ENCODE measurements at places on chromosomes 11 and 22.

GRCh38 chr11:15794361-15795150, 561.8 kb downstream of the SOX6 start:
- DNase-seq: no peak

DNA sequence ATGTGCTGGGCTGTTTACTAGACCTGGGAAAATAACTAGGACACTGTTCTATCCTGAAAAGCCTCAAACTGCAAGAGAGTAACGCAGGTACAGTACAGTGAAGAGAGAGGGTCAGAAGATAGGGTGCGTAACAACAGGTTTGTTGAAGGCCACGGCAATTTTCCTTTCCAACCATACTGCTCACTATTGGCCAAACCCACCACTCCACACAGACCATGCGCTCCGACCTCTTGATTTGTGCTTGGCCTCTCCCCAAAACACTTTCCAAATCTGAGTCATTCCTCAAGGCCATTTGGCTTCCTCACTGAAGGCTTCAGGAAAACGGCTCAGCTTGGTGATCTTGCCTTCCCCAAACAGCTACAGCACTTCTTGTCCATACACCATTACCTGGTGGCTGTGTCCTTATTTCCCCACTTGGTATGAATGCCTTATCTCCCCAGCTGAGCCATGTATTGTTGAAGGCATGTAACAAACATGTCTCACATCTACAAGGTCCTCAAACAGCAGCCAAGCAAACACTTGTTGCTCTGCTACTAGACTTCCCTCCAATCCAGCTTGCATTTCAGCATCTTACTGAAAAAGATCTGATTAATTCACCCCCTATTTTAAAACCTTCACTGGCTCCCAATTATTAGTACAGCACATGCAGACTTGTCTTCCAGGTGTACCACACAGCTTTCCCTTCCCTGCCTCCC, 40.9 kb downstream of the TCF20 start:
- no peak for DNase-seq

GRCh38 chr22:17250380-17251082, 31.3 kb upstream of the ADA2 start:
- DNase-seq: no peak

DNA sequence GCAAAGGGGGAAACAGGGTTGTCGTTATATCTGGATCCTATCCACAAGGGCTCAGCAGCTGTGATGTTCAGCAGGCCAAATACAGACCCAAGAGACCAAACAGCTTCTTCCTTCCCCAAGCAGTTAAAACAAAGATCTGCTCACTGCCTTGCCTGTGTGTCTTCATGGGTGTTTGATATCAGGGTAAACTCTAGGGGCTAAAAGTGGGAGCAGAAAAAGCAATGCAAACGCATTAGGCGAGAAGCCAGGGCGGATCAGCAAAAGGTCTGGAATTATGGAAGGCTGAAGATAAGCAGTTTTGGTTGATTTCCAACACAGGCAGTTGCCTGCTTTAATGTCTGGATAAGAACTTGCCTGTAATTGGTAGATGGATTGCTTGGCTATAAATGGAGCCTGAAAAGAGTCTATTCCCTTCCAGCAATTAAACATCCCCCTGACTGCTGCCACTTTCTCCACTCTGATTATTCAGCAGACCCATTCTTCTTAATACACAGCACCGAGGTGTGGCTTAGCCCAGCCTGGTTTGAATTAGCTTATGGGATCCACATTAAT, 126.3 kb downstream of the COMMD9 start:
- DNase-seq: no peak

GRCh38 chr11:88229303-88229702, 54.1 kb upstream of the RAB38 start:
- no peak for DNase-seq

DNA sequence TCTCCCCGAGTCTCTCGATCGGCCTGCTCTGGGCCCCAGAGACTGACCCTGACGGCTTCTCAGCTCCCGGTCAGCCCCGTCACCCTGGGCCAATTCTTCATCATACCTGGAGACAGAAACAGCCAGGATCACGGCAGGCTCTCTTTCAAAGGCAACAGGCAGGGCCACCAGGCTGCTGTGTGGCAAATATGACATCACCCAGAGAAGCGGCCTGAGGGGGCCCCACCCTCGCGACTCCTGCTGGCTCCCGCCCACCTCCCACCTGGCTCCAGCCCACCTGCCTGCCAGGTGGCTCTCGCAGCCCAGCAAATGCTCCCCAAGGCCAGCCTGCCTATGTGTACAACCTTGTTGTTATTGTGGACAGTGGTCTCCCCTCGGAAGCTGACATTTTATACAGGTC, 24.9 kb upstream of the PACSIN2 start:
- no peak for DNase-seq

DNA sequence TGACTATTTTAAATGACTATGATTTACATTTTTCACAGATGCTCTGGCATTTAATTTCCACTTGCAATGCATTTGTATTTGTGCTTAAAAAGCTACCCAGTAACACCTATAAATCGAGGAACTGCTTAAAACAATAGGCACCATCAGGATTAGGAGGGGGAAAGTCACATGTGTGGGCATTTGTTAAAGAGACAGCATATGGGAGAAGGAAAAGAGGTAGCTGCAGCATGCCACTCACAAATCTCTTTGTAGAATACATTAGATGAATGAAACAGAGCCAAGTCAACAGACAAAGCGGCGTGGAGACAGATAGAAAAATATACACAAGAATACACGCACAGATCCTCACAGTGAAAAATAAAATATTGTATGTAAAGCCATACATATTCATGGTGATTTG, 228.0 kb downstream of the CADM1 start:
- no peak for DNase-seq

DNA sequence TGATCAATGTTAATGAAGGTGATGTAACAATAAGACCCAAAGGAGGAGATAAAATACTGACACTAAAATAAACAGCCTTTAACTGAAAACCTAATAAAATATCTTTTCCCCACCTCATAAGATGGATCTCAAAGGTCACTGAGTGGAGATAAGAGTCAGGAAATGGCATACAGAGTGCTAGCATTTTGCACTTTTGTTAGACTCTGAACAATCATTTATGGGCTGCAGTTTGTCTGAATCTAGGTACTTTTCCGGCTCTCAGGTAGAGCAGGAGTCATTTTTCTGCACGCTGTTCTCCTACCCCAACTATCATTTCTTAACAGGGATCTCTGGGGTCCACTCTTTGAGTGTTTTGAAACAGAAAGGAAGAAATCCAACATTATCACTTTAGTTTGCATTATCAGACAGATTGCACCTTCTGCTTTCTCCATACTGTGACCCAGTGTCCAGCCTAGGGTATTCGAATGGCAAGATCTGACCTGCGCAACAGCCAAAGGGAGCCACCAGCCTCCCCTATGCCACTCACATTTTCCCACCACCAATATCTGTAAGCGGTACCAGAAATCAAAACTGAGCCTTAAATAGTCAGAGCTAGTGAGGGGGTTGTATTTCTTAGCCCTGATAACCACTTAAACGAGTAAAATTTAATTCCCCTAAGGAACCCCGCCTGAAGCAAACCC, 863 bp downstream of the SIAE start:
- DNase-seq: no peak

Data from activated gamma-delta T cell treated with Interleukin-2 at 50 U/mL for 16 hours (primary cell).